Type B pancreatic cell (in vitro differentiated cells): ENCODE measurements at places on chromosomes 2 and 18.

GRCh38 chr2:16257322-16258028 is 317.1 kb downstream of the MYCN start:
- H3K4me3 ChIP-seq = no peak overlapping the region
- no peak for DNase-seq
- peaks cover 20% of the 10 kb centered on the region for H3K4me1 ChIP-seq
- H3K27ac ChIP-seq = no peak overlapping the region

- H3K4me3 ChIP-seq = no peak overlapping the region
- no peak overlapping the region for H3K27ac ChIP-seq
- no peaks in the 10 kb centered on the region for H3K36me3 ChIP-seq
- peaks cover 7% of the 10 kb centered on the region for H3K4me1 ChIP-seq
- DNase-seq = no peak
- H3K27me3 ChIP-seq = peaks cover 54% of the 10 kb centered on the region
Observed at GRCh38 chr2:223618172-223619035, 16.2 kb upstream of the SCG2 start.

GRCh38 chr2:111660811-111661210 is 223.2 kb downstream of the ANAPC1 start:
- H3K27me3 ChIP-seq = no peaks in the 10 kb centered on the region
- H3K4me1 ChIP-seq = peaks cover 30% of the 10 kb centered on the region
- H3K4me3 ChIP-seq = no peak overlapping the region

- H3K27me3 ChIP-seq = peaks cover 8% of the 10 kb centered on the region
- no peak overlapping the region for H3K27ac ChIP-seq
- peak; percentile 66 for DNase-seq
Observed at GRCh38 chr2:239692362-239692851, 291.6 kb upstream of the HDAC4 start.

DNA sequence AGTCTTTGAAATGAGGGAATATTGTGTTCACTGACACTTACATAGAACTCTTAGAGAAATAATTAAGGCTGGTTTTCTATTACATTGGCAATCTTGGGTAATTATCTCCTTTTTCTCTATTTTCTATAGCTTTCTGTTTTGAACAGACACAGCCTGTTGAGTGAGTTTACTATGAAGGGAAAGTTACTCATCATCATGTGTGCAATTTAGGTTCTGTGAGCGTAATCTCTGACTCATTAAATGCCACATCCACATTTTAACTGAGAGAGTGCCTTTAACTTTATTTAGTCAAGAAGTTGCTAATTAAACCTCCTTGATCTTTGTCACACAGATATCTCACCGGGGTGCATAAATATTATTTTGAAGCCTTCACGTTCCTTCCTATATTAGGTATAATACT is 174.0 kb upstream of the SLC8A1 start:
- H3K27ac ChIP-seq = no peak overlapping the region
- H3K36me3 ChIP-seq = no peaks in the 10 kb centered on the region
- H3K27me3 ChIP-seq = no peaks in the 10 kb centered on the region
- H3K4me1 ChIP-seq = no peaks in the 10 kb centered on the region
- DNase-seq = no peak
- H3K4me3 ChIP-seq = no peak overlapping the region

DNA sequence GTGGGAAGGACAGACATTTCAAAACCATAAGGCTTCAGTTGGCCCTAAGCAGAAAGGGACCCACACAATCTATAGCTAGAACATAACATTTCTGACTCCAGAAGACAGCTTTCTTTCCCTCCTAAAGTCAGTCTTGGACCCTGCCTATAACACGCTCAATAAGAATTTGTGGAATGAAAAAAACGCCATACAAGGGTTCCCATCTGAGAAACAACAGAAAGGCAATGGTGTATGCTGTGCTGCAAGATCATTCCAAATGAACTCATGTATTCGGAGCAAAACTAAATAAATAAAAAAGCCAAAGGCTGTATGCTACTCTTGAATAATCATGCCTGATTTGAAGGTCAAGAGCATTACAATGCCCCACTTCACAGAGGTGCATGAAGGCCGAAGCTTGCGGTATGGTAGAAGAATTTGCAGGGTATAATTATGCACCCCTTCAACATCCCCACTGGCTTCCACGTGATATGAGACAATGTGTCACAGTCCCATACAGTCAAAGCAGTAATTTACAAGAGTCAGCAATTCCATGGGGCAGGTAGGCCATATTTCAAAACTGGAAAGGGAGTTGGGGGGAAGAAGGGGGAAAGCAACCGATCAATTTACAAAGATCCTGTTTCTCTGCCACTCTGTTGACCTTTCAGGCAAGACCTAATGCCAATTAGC is 61.4 kb upstream of the SLC14A2 start:
- peaks cover 16% of the 10 kb centered on the region for H3K27me3 ChIP-seq
- DNase-seq = no peak
- peak overlapping the region; percentile 52 for H3K27ac ChIP-seq
- H3K4me3 ChIP-seq = peak overlapping the region; percentile 31
- H3K36me3 ChIP-seq = no peaks in the 10 kb centered on the region

- H3K27ac ChIP-seq = no peak overlapping the region
- no peaks in the 10 kb centered on the region for H3K36me3 ChIP-seq
- no peaks in the 10 kb centered on the region for H3K27me3 ChIP-seq
- no peak for DNase-seq
Observed at GRCh38 chr2:128577141-128577930, 258.7 kb upstream of the HS6ST1 start.

GRCh38 chr2:134818321-134818720 is 20.1 kb upstream of the ACMSD start:
- no peaks in the 10 kb centered on the region for H3K27me3 ChIP-seq
- no peak overlapping the region for H3K27ac ChIP-seq
- no peaks in the 10 kb centered on the region for H3K36me3 ChIP-seq
- no peaks in the 10 kb centered on the region for H3K4me1 ChIP-seq
- H3K4me3 ChIP-seq = no peak overlapping the region
